Germinal center (tissue), 1 donor: ENCODE measurements at places on chromosomes 12 and 14.

DNA sequence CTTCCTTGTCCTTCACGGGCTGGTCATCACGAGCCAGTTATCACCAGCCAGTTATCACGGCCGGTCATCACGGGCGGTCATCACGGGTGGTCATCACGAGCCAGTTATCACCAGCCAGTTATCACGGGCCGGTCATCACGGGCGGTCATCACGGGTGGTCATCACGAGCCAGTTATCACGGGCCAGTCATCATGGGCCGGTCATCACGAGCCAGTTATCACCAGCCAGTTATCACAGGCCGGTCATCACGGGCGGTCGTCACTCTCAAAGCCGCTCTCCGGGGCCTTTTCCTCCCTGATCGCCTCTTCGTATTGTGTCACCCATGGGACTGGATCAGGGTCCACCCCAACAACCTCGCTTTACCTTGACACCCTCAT is 13.9 kb upstream of the FBRSL1 start:
- DNase-seq = no peak

DNA sequence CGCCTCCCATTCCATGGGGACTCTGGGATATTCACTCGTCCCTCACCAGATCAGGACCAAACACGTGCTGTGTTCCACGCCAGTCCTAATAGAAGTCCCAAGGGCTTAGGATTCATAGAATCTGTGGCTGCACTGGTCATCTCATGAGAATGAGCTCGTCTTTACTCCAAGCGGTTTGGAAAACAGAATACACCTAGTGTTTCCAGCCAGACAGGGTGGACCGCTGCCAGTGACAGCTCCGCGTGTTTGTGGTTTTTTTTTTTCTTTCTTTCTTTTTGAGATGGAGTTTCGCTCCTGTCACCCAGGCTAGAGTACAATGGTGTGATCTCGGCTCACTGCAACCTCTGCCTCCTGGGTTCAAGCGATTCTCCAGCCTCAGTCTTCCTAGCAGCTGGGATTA is 75.1 kb downstream of the GLT1D1 start:
- DNase-seq = no peak

GRCh38 chr14:96754845-96755184 is 42.4 kb upstream of the VRK1 start:
- DNase-seq = no peak

- no peak for DNase-seq
Measured at GRCh38 chr12:91562476-91562875, 379.9 kb upstream of the DCN start.

GRCh38 chr12:12483438-12483837 is 79.2 kb downstream of the DUSP16 start:
- DNase-seq = no peak
